ENCODE measurements at places on chromosomes 1 and 21.

DNA sequence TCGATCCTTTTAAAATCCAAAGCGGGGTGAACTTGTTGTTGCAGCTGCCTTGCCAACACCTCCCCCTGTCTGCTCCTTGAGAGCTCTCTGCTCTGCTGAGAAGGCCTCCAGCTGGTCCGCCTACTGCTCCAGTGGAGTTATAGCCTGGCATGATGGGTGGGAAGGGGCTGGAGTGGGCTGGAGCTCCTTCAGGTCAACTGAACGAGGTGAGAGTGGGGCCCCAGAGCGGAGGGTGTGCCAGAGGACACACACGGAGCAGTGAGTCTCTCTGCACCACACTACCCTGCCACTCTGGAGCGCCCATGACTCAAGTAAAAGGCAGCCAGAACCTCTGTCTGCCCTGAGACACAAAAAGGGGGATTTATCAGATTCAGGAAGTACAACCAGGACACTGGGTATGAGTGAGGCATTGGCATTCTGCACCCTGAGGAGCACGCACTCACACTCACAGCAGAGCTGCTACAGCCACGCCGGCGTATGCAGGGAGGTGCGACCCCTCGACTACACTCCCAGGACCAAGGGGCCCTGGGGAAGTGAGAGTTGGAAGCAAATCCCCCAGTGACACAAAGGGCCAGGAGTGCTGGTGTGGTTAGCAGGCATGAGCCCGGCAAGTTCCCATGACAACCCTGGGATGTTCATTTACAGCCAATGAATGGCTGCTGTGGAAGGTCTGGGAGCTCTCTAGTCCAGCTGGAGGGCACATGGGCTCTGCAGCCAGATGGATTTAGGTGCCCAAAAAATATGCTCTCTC, 28.0 kb upstream of the EVA1B start:
- DNase-seq: no peak

DNA sequence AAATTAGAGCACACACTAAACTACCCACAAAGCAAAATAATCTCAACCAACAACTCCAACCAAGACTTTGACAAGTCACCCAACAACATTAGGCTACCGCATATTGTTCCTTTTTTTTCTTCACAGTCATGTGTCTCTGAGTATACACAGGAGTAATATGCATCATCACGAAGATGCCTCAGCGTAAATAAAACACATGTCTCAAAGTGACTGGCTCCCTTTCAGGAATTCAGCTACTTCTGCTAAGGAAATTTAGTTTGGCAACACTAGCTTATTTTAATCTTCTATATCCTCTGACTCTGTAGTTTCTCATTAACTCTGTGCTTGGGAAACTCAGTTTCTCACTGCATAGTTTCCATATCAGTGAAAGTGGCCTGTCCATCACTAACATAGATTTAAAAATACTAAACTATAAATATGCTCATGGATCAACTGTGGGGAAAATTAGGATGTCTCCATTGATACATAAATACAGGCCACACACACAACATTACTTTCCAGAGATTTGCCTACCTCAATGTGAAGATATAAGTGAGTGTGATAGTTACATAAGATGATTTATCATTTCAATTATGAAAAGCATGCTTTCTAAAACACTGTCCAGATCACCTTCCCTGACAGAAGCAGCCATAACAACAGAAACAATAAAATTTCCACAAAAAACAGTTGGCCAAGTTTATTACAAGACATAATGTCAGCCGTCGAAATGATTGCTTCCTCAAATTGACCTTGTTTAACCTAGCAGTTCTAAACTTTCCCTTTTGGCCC, 113.2 kb downstream of the PTGER3 start:
- DNase-seq: no peak

- no peak for DNase-seq
These were observed 167.8 kb downstream of the DHRS3 start for GRCh38 chr1:12450090-12450755.

DNA sequence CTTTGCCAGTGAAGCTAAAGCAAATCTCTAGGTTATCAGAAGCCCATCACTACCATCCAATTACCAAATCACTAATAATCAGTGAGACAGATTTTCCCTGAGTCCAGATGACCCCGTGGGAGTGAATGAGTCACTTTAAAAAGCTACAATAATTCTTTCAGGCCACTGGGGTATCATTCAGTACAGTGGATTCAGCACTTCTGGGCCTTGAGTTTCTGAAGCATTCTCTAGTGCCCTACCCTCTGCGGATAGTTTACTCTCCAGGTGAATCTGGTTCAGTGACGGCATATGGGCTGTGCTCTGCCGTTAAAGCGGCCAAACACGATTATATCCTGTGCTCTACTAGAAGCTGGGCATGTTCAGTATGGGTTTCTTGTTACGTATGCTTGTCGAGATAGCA, 26.1 kb downstream of the NR5A2 start:
- no peak for DNase-seq

DNA sequence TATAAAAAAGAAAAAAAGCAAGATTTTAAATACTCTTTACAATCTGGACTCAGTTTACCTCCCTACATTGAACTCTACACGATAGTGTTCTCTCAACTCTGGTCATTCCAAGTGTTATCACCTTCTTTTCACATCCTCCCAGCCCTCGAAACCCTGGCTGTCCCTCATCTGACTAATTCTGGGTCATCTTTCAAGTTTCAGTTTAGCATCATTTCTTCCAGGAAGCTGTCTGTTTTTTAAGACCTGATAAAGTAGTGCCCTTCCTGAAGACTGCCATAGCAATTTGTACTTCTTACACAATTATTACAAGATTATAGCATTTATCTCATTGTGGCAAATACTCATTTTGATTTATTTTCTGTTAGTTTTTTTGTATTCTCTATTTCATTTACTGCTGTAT, 1.2 kb downstream of the ALG14 start:
- no peak for DNase-seq

GRCh38 chr1:93844262-93845045, 34.6 kb downstream of the DNTTIP2 start:
- peak; percentile 29 for DNase-seq

DNA sequence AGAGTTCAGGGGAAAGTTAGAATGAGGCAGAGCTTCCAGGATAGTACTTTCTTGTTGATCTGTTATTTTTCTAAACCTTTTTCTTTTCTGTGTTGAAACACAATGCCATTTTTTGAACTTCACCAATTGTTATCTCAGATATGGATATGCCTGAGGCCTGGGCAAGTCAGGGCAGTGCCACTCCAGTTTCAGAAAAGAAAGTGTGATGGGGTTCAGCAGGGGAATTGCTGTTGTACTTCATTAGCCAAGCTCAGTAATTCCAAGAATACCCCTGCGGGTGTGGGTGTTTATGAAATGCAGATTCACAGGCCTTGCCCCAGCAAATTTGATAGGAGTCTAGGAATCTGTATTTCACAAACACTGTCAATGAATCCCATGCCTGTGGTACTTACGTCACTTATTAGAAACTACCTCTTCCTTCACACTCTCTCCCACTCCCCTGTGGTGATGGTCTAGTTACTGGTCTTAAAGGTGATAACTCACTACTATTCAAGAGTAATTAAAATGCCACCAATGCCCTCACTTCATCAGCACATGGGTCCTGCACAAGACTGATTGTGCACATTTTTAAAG, 142.3 kb downstream of the PBX1 start:
- no peak for DNase-seq

- DNase-seq: no peak
These were observed 83.6 kb downstream of the RUNX1 start for GRCh38 chr21:34965200-34966174.

- DNase-seq: no peak
These were observed 269.3 kb upstream of the NFIA start for GRCh38 chr1:60813071-60813470.

DNA sequence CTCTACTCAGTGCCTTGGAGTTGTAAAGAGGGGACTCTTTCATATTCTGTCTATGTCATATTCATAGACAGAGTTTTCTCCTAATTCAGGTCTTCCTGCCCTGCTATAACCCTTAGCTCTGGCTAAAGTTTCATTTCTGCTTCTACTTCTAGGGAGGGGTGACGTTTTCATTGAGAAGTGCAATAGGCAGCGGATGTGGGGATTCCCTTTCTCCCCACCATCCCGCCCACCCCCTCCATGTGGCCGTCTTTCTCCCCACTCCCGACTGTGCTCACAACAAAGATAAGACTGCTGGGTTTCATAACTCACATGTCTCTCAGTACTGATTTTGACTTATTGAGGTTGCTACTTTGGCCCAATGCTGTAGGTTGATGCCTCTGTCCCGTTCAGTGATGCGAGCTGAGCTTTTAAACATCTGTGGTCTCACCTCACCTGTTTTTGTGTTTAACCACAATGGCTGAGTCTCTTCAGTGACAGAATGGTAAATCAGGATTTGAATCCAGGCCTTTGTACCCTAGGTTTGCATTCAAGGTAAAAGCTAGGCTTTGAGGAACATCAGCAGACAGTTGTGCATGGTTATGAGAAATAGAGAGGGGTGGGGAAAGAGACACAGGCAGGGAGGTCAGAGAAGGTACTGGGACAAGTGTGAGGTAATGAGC, 7.8 kb upstream of the KIF14 start:
- DNase-seq: no peak

- DNase-seq: no peak
These were observed 79.5 kb downstream of the IGSF21 start for GRCh38 chr1:18187054-18187453.

- no peak for DNase-seq
These were observed 30.5 kb downstream of the ALG14 start for GRCh38 chr1:95042286-95042685.

DNA sequence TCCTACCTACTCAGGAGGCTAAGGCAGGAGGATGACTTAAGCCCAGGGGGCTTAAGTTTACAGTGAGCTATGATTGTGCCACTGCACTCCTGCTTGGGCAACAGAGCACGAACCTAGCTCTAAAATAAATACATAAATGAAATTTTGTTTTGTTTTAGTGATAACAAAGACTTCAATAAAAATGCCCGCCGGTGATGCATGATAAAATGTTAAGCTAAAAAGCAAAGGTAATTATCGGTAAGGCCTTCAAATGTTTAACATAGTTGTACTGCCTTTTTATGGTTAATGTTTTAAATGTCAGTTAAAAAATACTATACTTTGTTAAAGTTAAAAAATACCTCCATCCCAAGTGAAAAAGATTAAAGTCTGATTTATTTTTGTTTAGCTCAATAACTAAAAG, 27.0 kb downstream of the KDM5B start:
- no peak for DNase-seq

DNA sequence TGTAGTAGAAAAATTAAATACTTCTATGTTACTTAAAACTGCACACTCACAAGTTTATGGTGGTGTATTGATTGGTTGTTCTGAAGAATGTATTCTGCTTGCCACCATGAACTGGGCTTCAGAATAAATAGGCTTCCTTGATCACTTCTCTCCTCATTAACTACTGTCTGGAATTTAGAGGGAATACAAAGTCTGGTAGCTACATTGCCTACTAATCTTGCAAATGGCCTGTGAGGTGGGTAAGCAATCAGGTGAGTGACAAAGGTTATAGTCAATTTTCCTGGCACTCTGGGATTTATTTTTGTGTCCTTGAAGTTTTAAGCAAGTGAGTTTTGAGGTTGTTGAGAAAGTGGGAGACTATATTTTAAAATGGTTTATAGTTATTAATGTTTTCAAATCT, 101.8 kb downstream of the ROR1 start:
- DNase-seq: no peak

Measured in left renal cortex interstitium (tissue), 4 donors.